Fibroblast of skin of right biceps (primary cell): ENCODE measurements at places on chromosomes 1 and 21.
A peak's percentile ranks its signal among the peaks of the same experiment; 100 is the strongest.

DNA sequence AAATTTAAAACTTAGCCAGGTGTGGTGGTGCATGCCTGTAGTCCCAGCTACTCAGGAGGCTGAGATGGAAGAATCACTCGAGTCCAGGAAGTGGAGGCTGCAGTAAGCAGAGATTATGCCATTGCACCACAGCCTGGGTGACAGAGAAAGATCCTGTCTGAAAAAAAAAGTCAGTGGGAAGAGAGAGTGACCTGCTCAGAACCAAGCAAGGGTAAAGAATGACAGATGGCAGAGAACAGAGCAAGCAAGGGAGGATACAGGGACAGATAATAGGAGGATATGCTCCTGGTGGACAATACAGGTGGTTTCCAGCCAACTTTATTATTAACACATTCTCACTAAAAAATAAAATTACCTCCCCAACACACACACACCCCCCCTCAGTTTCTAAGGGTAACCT, 4.6 kb upstream of the TMEM51 start:
- no peak for DNase-seq

GRCh38 chr1:193520472-193520871, 334.1 kb upstream of the B3GALT2 start:
- DNase-seq, result peak; percentile 12

DNA sequence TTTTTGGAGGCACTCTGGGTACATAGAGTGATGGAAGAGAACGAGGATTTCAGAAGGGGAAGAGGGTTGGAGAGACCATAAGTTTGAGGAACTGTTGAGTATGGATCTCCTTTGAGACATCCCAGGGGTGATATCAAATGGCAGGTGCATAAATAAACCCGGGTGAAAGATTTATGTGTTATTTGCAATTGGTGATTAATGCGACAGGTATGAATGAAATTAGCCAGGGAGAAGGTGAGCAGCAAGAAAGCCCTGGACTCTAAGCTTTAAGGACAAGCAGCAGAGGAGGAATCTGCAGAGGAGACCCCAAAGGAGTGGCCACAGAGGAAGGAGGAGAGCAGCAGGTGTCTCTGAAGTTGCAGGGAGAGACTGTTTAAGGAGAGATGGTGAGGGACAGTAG, 8.8 kb upstream of the REN start:
- no peak for DNase-seq

- DNase-seq, result no peak
Observed at GRCh38 chr1:69570356-69570755, 2.6 kb downstream of the LRRC7 start.
